ENCODE measurements at places on chromosomes 1 and 21.

DNA sequence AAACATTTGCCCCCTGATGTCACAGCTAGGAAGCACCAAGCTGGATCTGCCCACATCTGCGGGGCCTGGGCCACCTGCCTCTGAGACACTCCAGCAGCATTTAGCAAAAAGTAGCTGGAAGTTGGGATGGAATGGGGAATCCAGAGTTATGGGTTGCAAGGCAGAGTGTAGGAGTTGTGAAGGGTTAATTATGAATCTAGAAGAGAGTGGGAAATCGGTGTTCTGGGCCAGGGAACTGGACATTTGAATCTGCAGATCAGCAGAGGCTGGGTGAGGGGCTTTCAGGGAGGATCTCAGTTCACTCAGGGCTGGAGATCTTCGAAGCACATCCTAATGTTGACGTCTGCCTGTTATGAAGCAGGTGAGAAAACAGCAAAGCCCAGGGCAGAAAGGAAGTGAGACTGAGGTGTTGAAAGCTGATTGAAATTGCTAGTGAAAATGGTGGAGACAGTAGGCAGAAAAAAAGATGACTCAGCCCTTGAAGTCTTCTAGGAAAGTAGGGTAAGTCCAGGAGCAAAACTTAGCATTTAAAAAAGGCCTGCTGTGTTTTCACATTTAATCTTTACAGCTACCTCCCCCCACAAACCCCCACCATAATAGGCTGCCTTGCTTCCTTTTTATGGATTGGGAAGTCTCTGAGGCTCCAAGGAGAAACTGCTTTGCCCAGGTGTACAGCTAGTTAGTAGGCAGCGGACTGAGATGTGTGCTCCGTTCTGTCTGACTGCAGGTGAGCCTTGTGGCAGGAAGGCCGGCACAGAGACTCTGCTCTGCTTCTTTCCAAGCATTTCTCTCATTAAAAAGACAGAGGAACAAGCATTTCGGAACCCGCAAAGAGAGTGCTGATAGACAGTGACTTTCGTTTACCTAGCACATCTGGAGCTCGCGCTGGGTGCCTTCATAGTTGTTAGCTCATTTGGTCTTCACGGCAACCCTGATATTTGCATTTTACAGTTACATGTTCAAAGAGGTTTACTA, 7.2 kb downstream of the VANGL1 start:
- DNase-seq = no peak

DNA sequence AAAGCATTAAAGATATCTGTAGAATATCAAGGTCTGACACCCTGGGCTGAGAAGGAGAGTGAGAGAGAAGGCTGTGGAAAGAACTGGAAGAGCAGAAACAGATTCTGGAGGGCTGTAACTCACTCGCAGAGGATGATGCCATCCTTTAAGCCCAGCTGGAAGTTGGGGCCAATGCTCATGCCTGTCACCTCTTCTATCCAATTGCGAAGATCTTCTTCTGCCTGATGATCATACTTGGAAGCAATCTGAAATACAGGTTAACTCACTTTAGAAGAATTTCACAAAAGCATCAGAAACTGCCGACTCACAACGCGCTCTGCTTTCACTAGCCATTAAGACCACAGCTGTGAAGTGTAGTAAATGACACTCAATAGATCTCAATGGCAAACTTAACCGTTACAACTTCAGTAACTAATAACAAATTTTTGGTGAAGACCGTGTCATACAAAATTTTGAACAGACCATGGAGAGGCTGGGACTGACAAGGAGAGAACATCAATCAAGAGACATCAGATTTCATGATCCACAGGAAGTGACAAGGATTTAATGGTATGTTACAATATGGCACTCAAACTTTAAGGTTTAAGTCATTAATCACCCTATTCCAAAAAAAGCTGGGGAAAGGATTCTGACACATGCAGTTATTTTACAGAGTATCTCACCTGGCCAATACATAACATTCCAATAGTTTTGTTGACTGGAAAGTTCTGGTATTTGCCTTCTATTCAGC, 23.5 kb downstream of the CNN3 start:
- DNase-seq = no peak

DNA sequence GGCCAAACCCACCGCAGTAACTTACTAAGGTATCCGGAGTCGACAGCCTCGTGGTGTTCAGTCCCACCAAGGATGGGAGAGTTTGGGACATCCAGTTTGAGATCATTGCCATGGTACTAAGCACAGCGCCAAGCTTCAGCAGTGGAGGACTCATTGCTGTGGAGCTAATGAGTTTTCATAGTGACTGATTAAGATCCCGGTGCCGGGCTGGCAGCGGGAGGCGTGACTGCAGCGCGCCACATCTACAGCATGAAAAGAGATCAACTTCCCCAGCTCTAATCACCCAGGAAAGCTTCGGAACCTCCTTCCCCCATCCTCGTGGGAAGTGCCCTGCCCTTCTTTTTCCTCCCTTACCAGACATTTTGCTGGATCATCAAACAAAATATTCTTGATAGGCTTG, 149.9 kb downstream of the OLFM3 start:
- DNase-seq = no peak

DNA sequence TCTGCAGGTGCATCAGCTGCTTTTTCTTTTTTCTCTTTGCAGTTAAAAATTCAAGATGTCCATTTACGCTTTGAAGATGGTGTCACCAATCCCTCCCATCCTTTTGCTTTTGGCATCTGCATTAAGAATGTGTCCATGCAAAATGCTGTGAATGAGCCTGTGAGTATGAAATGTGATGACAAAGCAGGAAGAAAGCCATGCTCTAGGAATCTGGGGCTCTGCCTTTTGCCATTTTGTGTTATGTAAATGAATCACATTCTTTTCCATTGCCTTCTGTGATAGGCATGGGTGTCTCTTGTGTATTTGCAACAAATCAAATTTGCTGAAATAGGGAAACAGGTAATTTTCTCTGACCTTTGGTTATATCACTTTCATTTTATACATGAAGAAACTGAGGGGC, 19.4 kb downstream of the VPS13D start:
- no peak for DNase-seq

- no peak for DNase-seq
Observed at GRCh38 chr1:11927866-11928592, 1.8 kb upstream of the KIAA2013 start.

DNA sequence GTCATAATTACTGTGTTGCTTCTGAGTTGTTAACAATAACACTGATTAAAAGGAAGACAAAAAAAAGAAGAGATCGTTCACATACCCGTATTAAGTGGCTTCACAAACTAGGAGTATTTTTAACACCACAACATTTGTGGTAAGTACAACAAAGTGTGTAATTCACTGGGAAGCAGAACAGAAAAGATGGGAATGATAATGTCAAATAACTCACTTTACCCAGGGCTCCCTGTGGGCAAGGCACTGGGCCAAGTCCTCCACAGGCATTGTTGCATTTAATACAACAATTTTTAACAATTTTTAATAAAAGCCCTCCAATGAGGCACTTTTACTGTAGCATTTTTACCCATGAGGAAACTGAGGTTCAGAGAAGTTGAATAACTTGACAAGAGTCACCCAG, 385.0 kb upstream of the ST6GALNAC5 start:
- DNase-seq = no peak

GRCh38 chr1:5996641-5997270, 4.5 kb upstream of the NPHP4 start:
- DNase-seq = no peak

- DNase-seq = no peak
Observed at GRCh38 chr1:220843481-220844011, 35.7 kb upstream of the HLX start.

DNA sequence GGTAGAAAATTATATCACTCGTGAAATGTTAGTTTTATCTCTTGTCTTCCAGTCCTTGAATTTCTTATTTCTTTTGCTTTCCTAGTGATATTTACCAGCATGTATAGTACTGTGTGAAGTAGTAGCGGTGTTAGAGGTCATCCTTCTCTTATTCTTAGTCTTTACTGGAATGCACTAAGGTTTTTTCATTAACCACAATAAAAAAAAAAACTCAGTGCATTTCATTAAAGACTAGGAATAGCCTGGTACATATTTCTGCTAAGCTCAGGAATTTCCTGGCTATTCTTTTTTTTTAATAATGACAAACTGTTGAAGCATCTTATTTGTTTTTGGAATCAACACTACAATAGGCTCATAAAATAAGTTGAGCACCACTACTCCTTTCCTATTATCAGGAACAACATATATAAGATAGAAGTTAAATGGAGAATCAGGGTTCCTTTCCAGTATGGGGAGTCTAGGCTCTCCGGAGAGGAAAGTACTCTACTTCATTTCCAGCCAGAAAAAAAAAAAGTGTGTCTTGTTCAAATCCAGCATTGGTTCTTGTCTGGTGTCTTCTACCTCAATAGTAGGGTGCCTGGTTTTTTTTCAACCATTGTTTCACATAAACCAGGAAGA, 60.0 kb downstream of the TNFSF18 start:
- DNase-seq = no peak

GRCh38 chr1:6033986-6034749, 11.5 kb upstream of the KCNAB2 start:
- DNase-seq = no peak

GRCh38 chr21:38325216-38325615, 68.4 kb downstream of the KCNJ15 start:
- no peak for DNase-seq

DNA sequence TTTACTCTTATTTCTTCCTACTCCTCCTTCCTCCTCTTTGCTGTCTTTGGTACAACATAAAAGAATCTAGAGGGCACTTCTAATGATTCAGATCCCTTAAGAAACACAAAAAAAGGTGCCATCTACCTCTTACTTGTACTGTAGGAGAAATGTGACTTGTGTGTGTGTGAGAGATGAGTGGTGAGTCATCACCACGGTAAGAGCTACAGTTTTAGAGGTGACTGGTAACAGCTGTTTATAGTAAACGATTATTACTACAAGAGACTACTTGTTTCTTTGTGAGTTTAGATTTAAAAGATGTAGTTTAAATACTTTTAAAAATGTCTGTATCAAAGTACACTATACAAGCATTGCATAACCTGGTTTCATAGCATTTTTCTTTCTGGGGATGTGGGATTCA, 40.4 kb downstream of the SLC35D1 start:
- DNase-seq = no peak

DNA sequence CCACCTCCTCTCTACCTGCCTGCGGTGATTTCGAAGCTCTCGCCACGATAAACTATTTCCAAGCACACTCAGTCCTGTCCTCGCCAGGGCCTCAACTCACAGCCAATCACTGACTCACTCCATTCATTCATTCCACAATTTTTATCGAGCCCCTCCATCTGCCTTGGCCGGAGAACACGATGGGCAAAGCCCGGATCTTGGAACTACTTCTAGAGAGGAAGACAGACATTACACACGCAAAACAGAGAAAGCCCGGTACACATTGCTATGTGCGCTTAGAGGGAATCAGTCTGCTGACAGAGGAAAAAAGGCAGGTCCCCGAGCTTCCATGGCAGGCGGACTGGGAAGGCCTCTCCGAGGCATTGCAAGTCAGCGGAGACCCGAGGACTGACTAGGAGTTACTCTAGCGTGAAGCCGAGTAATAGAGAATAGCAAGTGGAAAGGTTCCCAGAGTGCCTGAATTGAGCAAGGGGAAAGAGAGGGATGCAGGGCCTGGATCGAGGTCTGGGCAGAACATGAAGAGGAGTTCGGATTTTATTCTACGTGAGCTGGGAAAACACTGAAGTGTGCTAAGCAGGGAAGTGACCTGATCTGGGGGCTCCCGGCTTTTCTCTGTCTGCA, 54.2 kb upstream of the DNAJC6 start:
- DNase-seq = no peak

DNA sequence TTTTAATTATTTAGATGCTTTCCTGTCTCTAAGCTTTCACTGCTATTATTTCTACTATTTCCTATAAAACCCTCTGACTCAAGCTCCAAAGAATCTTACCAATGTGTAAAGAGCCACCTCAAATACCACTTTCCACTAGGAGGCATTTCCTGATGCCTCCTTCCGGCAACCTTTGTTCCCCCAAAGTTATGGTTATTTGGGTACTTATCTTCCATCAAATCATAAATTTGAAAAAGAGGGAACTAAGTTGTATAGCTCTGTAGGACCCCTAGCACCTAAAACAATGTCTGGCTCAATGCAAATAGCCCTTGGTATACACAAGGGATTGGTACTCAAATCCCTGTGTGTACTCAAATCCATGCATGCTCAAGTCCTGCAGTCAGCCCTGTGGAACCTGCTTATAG, 79.6 kb downstream of the NME7 start:
- DNase-seq = no peak

- no peak for DNase-seq
Observed at GRCh38 chr1:221470000-221470698, 271.7 kb downstream of the DUSP10 start.

DNA sequence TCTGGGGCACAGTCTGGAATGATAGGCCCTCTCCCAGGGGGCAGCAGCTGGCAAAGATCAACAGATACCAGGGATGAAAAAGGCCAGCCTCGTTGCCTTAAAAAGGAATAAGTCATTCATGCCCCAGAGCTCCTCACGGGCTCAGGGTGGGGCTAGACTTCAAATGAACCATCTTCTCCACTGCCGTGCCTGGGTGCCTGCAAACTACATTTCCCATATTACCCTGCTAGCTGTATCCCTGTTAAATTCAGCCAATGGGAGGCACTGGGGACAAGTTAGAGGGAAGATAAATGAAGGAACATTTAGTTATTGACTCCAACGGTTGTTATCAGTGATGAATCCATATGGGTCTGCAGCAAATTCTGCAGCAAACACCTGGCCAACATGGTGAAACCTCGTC, 101.2 kb upstream of the CYYR1 start:
- no peak for DNase-seq

DNA sequence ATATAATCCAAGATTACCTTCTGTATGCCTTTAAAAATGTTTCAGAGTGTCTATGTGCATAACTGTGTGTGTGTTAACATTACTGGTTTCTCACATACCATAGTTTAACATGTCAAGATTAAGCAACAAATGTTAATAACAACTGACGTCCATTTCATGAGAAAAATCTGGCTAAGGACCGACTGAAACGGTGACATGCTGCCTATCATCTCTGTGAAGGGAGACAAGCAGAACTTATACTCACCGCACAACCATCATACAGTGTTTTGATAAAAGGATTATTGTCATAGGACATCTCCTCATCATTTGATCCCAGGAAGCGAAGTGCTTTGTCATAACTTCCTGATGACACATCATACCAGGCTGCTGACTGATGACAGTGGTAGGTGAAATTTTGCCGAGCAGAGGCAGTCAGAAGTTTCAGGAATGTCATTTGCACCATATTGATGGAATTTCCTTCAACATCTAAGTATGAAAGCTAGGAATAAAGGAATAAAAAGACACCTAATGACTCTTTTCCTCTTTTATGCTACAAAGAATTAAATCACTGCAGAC, 228.8 kb downstream of the COL11A1 start:
- no peak for DNase-seq

DNA sequence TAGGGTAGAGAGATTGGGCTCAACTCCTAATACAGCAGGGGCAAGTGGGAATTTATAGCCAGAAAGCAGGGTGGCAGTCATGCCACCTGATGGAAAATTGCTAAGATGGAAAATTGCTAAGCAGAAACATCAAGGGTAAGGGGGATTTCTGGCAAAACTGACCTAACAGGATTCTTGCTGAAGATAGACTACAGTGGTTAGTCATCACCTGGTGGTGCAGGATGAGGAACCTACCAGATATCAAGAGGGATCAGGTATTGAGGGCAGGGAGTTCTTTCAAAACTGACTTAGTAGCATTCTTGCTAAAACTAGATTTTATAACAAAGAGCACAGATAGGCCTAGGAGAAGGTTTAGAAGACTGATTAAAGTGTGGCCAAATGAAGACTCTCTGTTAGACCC, 292.9 kb downstream of the PLPP3 start:
- no peak for DNase-seq

GRCh38 chr1:909861-910310, 13.8 kb upstream of the SAMD11 start:
- DNase-seq = no peak

Measured in inflammatory macrophage treated with lipopolysaccharide for 1 hour (primary cell).